ENCODE measurements at places on chromosomes 7 and 10. TPM values are rescaled to one million over a fixed set of nuclear protein-coding genes. Genes with fewer than 3 reads are reported as not detected.

DNA sequence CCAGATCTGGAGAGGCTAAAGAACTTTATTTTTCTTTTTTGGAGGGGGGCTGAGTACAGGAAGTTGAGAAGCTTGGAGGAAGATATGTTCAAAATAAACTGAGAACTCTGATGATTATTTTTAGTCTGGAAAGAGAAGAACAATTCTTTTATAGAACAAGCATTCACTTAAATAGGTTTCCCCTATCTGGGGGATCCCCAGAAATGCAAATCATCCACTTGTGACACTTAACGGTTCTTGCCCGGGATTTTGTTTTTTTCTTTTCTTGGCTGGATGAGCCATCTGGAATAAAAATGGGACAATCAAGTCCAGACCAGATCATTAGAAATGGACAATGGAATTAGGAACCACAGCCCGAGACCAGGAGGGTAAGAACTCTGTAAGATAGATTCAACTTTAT, 95.9 kb upstream of the EGR2 start:
- no peaks in the 10 kb centered on the region for H3K27me3 ChIP-seq
- H3K4me1 ChIP-seq = no peaks in the 10 kb centered on the region
- H3K36me3 ChIP-seq = no peaks in the 10 kb centered on the region
- no peak for DNase-seq
- H3K4me3 ChIP-seq = no peak overlapping the region

- H3K27ac ChIP-seq = no peak overlapping the region
- DNase-seq = no peak
- H3K4me1 ChIP-seq = no peaks in the 10 kb centered on the region
- H3K4me3 ChIP-seq = no peak overlapping the region
- peaks cover 30% of the 10 kb centered on the region for H3K27me3 ChIP-seq
- no peaks in the 10 kb centered on the region for H3K36me3 ChIP-seq
These were observed 65.6 kb downstream of the CTBP2 start for GRCh38 chr10:125094806-125095205.

DNA sequence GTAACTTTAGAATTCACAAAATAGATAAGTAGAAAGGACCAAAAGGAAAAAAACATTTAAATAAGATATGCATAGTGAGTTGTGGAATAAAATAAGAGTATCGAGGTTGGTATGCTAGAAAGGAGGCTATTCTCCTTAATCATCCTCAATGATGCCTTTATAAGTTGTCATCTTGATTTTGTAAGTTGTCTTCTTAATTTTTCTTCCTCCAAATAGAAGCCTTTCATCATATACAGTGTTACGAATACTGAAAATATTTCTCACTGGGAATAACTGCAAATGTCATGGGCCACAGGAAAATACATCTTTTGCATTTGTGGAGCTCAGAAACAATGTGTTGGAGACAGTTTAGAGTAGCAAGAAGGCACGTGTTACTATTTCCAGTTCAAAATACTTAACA, 31.5 kb upstream of the PRTFDC1 start:
- no peaks in the 10 kb centered on the region for H3K4me1 ChIP-seq
- peaks cover 1% of the 10 kb centered on the region for H3K27me3 ChIP-seq
- no peak overlapping the region for H3K27ac ChIP-seq
- no peak overlapping the region for H3K4me3 ChIP-seq
- DNase-seq = no peak
- H3K36me3 ChIP-seq = no peaks in the 10 kb centered on the region

Gene ZNF679
- not detected for total RNA-seq

Gene HOXA7
- not detected for total RNA-seq

Gene KIFBP
- 29.9 TPM for total RNA-seq

- no peak overlapping the region for H3K27ac ChIP-seq
- H3K36me3 ChIP-seq = no peaks in the 10 kb centered on the region
- peaks cover 6% of the 10 kb centered on the region for H3K27me3 ChIP-seq
These were observed 286.6 kb upstream of the C7orf33 start for GRCh38 chr7:148304083-148304335.

DNA sequence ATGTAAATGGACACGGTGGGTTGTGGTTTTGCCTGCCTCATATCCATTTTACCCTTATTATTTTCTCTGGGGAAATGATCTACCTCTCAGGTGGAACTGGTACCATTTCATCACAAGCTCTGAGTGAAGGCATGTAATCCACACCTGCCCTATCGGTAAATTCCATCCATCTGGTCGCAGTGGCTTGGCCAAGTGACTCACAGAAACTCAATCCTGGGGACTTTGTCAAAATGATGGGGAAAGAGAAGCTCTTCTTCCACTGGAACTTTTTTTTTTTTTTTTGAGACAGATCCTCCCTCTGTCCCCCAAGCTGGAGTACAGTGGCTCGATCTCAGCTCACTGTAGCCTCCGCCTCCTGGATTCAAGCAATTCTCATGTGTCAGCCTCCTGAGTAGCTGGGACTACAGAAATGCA, 48.2 kb upstream of the ANKRD1 start:
- no peak overlapping the region for H3K27ac ChIP-seq
- DNase-seq = no peak
- H3K4me1 ChIP-seq = peaks cover 40% of the 10 kb centered on the region
- no peak overlapping the region for H3K4me3 ChIP-seq
- no peaks in the 10 kb centered on the region for H3K36me3 ChIP-seq
- no peaks in the 10 kb centered on the region for H3K27me3 ChIP-seq

Measured in HepG2 (cell line).